ENCODE measurements at places on chromosomes 4 and X.

DNA sequence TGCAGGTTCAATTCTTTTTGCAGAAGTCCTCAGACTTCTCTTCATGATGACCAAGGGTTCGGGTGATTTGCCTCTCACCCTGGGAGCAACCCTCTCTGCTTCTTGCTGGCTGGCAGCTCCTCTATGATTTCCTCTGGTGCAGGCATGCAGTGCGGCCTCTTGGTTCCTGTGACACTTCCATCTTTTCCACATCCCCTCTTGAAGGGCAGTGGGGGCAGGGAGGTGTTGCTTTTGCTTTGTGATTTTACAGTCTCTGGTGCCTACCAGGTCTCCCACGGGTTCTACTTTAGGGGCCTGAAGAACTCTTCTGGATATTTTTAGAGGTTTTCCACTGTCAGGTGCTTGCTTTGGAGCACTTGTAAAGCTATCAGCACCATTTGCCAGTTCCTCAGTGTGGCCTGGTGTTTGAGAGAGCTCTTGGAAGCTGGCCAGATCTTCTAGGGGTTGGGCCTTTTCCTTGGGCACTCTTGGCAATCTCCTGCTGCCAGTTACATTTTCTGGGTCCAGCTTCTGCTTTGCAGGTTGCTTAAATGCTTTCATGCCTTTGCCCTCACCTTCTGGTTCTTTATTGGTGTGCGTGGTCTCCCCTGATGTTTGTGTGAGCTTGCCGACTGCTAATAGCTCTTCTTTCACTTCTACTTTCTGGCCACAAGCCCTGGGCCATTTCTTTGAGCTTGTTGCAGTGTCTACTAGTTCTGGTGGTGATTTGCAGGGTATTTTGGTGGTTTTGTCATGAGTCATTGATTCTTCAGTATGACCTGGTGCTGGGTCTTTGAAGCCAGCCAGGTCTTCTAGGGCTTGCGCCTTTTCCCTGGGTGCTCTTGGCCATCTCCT is 11.5 kb upstream of the CHST7 start:
- no peak for DNase-seq

DNA sequence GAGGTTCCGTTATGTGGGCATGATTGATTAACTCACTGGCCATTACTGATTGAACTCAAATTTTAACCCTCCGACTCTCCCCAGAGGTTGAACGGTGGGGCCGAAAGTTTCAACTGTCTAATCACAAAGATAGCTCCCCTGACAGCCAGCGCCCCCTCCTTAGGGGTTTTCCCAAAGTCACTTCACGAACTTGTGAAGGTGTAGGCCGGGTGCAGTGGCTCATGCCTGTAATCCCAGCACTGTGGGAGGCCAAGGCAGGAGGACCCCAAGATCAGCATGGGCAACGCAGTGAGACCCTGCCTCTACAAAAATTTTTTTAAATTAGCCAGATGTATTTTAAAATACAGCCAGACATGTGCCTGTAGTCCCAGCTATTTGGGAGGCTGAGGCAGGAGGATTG is 39.8 kb upstream of the RBM47 start:
- DNase-seq, result no peak

DNA sequence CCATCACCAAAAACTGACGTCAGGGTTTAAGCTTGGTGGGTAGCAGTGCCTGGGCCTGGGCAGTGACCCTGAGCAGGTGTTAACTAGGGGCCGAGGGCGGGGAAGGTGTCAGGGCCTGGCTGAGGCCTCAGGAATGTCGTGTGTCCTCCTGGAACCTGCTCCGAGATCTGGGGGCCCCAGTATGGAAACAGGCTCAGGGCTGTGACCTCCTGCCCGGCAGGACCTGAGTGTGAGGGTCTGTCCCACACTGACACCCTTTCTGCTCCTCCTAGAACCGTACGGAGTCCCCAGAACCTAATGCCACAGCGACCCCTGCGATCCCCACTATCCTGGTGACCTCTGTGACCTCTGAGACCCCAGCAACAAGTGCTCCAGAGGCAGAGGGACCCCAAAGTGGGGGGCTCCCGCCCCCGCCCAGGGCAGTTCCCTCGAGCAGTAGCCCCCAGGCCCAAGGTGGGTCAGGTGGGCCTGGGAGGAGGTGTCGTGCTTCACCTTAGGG is 741 bp downstream of the HGFAC start:
- no peak for DNase-seq

DNA sequence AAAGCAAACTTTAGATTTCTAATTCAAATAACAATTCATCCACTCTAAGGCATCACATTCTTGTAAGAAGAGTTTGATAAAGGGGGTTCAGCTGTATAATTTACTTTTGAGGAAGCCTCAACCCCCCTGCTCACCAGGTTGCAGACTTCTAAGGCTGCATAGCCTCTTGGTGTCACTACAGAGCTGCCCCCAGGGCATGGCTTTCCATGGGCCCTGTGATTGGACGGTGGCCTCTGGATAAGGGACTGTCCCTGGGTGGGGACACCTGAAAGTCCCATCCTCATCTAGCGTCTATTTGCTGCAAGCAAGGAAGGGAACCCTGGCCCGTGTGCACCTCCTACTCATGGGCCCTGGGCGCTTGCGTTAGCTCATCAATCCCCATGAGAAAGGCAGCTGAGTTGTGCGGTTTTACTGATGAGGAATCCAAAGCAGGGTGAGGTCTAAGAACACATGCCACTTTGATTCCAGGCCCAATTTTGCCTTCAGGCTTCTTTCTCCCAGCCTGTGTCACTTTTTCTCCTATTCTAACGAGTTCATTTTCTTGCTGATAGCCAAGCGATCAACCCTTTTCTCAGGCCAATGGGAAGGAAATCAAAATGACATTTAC is 51.8 kb downstream of the SCML1 start:
- DNase-seq, result no peak

DNA sequence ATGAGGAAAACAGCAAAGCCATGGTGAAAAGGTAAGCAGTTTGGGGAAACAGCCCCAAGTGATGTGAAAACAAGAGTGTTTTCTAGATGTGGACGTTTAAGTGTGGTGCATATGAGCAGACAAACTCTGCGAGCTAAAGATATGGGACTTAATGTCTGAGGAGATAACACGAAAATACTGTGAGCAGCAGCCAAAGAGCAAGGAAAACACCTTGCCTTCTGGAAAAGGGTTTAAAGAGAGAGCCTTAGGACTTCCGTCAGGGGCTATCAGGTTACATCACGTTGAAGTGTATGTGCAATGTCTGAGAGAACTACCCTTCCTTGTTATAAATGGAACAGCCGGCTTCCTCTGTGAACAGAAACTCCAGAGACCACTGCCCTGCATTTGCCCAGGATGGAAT is 54.2 kb downstream of the LEF1 start:
- DNase-seq, result no peak

GRCh38 chr4:52423967-52424366 is 235.1 kb downstream of the USP46 start:
- DNase-seq, result no peak

DNA sequence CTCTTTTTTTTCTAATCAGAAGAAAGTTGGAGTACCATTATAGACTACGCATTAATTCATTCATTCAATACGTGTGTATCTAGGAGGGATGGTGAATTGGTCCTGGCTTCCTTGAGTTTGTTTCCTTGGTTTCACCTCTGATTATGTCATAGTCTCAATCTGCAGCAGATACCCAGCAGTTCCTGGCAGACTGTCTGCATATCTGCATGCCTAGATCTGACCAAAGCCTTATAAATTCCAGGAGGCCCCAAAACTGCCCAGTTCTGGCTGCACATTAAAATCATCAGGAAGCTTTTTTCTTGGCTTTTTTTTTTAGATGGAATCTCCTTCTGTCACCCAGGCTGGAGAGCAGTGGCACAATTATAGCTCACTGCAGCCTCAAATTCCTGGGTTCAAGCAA is 27.2 kb upstream of the SLC34A2 start:
- no peak for DNase-seq

- DNase-seq, result no peak
These were observed 493.8 kb downstream of the FAT4 start for GRCh38 chr4:125808570-125808969.

Data from stimulated activated CD4-positive, alpha-beta T cell treated with anti-CD3 and anti-CD28 coated beads, Interleukin-4, amount 100 ng/mL, for 1 hour (primary cell).